Posterior cingulate gyrus (tissue), 11 donors: ENCODE measurements at places on chromosomes 4 and X.

DNA sequence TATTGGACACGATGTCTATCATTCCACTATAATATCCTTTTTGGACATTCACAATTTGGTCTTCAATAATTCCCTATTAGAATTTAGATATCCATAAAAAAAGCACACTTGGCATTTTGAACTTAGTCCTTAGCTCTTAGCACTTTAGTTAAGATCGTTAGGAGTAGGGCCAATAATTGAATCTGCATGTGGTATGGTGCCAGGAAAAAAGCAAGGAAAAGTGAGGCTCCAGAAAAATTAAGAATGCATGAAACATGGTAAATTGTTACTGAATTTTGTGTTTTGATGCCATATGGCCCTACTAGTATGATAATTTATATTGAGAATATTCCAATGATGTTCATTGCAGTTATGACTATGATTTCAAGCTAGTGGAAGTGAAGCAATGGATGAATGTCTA is 53.6 kb upstream of the TEX13A start:
- no peak for DNase-seq

DNA sequence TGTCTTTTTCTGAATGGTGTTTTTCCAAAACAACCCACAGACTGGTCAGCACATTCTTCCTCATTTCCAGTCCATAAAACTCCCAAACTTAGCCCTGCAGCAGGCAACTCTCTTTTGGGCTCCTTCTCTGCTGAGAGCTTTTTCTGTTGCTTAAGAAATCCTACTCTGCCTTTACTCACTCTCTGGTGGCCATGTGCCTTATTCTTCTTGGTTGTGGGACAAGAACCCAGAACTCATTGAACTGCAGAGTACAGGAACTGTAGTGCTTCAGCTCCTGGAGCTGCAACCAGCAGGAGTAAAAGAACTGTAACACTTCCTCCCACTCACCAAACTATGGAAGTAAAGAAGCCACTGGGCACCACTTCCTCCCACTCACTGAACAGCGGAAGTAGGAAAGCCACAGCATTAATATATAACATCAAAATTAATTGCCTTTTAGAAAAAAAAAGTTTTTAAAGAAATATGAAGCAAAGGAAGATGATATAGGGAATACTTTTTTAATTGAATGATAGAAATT is 864.1 kb upstream of the PCDH10 start:
- DNase-seq, result no peak

- DNase-seq, result no peak
These were observed 54.3 kb upstream of the TET2 start for GRCh38 chr4:105092356-105092755.

DNA sequence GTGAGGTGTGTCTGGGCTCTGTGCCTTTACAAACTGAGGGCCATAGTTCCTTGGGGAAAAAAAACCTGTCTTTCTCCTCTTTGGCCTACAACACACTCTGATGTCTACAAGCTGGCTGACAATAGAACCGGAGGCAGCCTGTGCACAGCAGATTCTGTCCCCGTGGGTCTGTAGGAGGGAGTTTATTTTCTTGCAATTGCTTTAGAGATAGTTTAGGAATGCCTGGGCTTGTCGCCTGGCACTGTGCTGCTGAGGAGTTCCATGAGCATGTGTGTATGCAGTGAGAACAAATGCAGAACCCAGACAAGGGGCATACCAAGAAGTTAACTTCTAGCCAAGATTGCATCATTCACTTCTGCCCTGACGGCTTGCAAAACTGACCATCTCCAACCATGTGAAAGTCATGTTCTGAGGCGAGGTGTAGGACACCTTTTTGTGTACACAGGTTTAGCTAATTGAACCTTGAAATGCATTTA is 54.1 kb downstream of the CCNI start:
- peak; percentile 35 for DNase-seq

GRCh38 chrX:26651755-26652154 is 435.8 kb downstream of the MAGEB5 start:
- no peak for DNase-seq

DNA sequence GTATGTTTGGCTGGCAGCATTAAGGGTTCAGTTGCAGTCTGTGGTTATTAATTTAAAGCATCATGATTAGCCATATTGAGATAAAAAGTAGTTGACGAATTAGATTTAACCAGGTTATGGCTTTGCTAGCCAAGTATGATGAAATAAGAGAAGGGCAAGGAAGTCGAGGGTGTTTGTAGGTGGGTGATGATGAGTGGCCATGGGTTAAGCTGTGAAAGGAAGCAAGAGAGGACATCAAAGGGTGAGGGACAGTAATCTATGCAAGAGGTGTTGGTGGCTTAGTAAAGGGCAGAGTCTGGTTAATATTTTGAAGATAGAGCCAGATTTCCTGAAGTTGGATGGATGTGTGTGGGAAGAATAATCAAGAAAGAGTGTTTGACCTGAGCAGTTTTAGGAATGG is 44.5 kb downstream of the STIM2 start:
- DNase-seq, result no peak

DNA sequence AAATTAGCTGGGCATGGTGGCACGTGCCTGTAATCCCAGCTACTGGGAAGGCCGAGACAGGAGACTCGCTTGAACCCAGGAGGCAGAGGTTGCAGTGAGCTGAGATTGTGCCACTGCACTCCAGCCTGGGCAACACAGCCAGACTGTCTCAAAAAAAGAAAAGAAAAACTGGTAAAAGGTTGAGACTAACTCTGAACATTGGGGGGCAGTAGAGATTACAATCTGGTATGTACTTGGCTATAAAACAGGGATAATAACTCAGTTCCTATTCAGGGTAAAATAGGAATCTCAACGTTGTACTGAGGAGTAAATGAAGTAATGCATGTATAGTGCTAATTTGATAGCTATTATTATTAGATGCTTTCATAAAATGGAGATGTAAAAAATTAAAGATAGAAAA is 12.5 kb upstream of the KLF8 start:
- no peak for DNase-seq
